Effector CD4-positive, alpha-beta T cell (primary cell): ENCODE measurements at places on chromosomes 3 and 15.

GRCh38 chr3:104987859-104988258 lies 378.9 kb upstream of the ALCAM start:
- no peak for DNase-seq

GRCh38 chr3:100001526-100002270 lies 112.6 kb downstream of the FILIP1L start:
- DNase-seq, result no peak

DNA sequence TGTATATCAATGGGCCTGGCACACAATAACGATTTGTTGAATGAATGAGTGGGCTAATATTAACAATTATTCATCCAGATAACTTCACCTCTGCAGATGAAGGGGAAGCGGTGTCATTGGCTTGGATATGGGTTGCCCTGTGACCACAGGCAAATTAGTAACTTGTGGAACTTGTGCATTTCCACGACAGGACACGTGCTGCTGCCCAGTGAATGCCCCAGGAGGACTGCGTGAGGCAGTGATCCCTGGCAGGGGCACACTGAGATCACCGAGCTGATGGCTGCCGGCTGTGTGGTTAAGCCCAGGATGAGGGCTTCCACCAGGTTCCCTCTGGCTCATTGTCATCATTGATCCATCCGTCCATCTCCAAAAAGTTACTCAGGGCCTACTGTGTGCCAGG lies 84.1 kb upstream of the HACD2 start:
- no peak for DNase-seq

DNA sequence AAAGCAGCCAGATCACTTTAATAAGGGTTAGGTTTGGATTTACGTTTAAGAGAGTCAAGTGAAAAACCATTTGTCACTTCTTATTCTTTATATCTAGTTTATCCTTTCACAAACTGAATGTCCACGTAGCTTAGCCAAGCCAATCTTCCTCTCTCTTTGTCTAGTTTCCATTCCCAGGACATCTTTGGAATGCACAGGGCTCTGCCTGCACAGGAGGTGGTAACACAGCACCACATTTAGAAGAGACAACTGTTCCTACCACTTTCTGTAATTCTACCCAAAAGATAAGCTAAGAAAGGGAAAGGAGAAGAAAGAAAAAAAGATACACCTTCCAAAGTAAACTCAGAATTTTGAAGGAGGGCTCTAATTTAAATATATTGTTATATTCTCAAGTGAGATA lies 67.9 kb downstream of the IGSF11 start:
- DNase-seq, result no peak

- DNase-seq, result no peak
These were observed 302.1 kb downstream of the TLE3 start for GRCh38 chr15:69795601-69796000.

DNA sequence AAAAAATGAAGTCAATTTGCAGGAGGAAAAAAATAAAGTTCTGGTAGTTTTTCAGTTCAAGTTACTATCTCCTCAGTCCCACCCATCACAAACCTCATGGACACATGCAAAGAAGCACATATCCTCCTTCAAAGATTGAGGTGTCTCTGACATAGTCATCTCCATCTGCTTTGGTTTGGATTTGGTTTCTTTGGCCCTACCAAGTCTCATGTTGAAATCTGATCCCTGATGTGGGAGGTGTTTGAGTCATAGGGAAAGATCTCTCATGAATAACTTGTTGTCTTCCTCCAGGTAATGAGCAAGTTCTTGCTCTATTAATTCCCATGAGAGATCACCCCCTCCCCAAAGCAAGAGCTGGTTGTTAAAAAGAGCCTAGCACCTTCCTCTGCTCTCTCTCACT lies 446.8 kb downstream of the IGSF11 start:
- no peak for DNase-seq

GRCh38 chr15:100018191-100018590 lies 285.0 kb upstream of the LYSMD4 start:
- no peak for DNase-seq

DNA sequence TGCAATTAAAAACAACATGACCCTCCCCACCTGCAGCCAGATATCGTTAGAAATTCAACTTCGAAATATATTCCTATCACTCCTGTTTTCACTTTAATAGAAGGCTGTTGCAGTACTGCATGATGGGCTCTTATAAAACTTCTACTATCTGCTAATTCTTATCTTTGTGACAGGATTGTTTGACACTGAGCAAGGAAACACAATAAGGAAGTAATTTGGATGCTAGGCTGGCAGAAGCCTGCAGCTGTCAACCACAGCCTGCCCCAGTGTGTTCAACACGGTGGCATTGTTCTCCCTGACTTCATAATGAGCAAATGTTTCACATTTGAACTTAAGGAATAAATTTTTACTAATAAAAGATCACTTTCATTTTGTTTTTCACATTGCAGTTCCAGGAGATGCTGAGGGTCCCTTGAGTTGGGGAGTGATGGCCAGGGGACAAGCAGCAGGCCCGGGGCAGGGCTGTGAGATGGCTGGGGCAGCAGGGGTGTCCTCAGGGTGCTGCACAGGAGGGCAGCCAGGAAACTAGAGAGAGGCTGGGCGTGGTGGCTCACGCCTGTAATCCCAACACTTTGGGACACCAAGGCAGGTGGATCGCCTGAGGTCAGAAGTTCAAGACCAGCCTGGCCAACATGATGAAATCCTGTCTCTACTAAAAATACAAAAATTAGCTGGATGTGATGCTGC lies 64.8 kb upstream of the SEC61A1 start:
- no peak for DNase-seq

- no peak for DNase-seq
These were observed 375.4 kb upstream of the PROK2 start for GRCh38 chr3:72160351-72160750.

- DNase-seq, result no peak
These were observed 270.3 kb upstream of the CFAP20DC start for GRCh38 chr3:59320080-59320479.

DNA sequence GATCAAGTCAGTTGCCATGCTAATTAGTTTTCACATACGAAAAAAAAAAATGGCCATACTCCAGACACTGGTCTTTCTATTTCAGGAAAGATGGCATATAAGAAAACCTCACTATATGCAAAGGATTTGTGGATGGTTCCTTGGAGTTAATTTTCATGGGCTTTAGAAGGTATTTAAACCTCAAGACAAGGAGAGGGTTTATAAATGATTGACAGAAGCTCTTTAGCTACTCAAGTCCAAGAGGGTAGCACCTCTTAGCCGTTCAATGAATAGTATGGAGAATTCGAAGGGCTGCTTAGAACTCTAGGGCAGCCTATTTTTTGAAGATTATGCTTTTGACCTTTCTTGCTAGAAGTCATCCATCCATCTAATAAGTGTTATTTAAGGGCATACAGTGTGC lies 41.7 kb downstream of the RBMS3 start:
- DNase-seq, result no peak

GRCh38 chr15:78204351-78205309 lies 29.7 kb downstream of the ACSBG1 start:
- no peak for DNase-seq

- DNase-seq, result no peak
These were observed 43.1 kb upstream of the SLC25A36 start for GRCh38 chr3:140898340-140899180.

GRCh38 chr15:37106490-37107001 lies 6.2 kb upstream of the MEIS2 start:
- DNase-seq, result no peak

DNA sequence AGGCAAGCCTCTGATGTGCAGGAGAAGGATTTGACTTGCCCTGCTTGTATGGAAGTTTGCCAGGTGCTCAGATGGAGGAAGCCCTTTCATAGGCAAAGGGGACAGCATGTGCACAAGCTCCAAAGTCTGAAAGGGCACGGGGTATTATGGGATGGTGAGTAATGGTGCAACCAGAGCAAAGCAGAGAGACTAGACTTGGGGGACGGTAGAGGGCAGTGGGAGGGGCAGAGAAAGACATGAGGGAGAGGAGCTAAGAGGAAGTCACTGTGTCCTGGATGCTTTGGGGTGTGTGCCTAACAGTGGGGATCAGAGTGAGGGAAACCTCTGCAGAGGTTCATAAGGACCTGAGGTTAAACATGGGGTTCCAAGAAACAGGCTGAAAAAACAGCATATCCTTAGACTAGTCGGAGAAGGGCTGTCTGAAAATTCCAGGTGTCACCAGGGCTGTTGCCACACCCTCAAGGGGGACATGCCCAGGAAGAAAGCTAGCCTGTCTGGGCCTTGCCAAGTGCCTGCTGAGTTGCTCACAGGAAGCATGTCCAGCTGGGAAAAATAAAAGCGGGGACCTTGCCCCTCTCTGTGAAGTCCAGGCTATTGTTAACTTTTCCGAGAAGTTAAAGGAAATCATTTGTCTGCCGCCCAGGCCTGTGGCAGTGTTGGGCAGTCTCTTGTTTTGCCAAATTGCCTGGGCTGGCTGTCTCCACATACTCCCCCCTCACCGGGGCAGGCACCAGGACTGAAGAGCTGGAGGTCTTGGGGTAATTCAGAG lies 47.1 kb downstream of the HRH1 start:
- DNase-seq, result no peak

DNA sequence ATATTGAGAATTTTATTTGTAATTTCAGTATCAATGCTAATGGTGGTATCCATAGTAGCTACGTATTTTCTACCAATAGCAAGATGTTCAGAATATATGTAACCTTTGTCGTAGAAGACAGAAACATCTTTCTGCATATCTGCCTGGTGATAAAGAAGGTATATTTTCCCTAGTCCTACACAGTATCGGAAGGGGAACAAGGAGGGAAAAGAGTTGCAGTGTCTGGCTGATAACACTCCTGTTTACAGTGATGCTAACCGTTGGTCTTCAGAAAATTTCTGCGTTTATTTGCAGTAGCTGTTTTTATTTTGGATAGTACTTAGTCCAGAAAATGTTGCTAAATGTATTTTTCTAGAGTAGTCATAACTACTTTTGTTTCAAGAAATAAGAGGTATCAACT lies 25.2 kb downstream of the TSC22D2 start:
- DNase-seq, result no peak

- DNase-seq, result no peak
These were observed 13.4 kb downstream of the TCF12 start for GRCh38 chr15:56931639-56932508.

DNA sequence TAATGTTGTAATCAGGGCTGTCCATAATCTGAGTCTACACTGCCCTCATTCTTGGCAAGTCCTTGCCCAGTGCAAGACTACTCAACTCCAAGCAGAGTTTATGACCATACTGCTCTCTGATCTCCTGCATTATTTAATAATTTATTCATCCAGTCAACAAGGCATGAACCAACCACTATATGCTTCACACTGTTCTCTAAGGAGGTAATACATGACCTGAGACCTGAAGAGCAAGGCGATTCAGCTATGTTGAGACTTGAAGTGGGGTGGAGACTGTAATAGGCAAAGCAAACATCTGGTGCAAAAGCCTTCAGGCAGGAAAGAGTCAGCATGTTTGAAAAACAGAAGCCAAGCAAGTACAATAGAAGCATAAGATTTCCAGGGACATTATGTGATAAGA lies 1362.8 kb downstream of the ROBO2 start:
- DNase-seq, result no peak

- DNase-seq, result no peak
These were observed 412.9 kb upstream of the GRM7 start for GRCh38 chr3:6448011-6448410.

DNA sequence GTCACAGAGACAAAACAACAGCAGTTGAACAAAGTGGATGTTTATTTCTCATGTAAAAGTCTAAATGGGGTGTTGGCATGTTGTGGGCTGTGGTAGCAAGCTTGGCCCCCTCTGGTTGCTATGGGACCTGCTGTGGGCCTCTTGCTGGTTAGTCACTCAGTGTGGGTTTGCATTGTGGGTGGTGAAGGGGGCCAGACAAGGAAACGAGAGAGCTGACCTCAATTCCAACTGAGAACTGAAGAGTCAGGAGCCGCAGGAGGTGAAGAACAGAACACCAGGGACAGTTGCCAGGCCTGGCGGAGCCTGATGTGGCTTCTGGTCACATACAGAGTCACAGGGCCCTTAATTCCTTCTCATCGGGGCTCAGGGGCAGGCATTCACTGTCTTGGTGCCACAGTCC lies 1.9 kb upstream of the ADPGK start:
- no peak for DNase-seq

DNA sequence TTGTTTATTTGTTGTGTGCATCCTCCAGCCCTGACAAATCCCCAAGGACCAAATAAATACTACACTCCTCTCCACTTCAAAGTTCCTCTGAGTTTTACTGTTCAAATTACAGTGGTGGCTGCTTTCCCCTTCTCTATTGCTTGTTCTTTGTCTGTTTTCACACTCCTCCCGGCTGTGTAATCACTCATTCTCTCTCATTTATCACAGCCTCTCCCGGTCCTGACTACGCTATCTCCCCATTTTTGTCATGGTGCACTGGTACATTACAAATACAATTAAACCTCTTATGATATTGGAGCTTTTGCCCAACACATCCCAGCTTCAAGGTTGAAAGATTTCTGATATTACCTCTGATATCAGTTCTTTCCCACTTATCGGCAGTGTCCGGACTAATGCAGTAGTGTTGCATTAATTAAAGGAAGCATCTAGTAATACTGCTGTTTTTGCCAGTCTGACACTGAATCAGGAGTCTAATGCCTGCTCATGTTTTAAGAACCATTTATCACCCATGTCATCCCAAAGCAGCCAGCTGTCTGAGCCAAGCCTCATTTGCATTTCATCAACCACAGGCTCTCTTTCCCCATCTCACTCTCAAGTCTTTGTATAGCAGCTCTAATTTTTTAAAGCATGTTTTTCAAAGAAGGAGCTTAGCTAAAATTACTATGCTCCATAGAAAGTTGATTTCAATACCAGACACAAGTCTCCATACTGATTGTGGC lies 740.5 kb downstream of the ROBO2 start:
- no peak for DNase-seq
